Activated T-helper 1 cell treated with anti-CD3 and anti-CD28 coated beads, Interleukin-12 subunit alpha, Interleukin-12 subunit beta, Interleukin-2, Interleukin-4 antibody, amounts not matched to agents 30 ng/mL and 10 ng/mL and 1 ng/mL, durations not matched to agents 14 hours and 24 hours and 36 hours (primary cell): ENCODE measurements at places on chromosomes 2 and 18.

DNA sequence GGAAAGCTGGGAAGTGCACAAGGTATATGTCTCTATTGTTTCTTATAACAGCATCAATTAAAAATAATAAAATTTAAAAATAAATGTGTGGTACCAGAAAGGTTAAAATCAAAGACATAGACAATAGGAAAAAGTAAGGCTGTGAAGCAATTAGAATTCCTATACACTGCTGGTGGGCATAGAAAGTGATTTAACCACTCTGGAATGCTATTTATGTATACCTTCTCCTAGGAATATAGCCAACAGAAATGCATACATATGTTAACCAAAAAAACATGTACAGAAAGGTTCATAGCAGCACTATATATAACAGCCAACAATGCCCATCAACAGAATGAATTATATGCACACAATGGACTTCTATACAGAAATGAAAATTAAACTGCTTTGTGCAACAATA is 43.0 kb downstream of the WDSUB1 start:
- no peak overlapping the region for H3K27ac ChIP-seq
- H3K27me3 ChIP-seq = no peaks in the 10 kb centered on the region
- H3K36me3 ChIP-seq = peaks cover 13% of the 10 kb centered on the region
- H3K4me1 ChIP-seq = no peaks in the 10 kb centered on the region
- no peak for DNase-seq

GRCh38 chr2:171325886-171326585 is 107.8 kb downstream of the METTL8 start:
- no peak for DNase-seq
- peaks cover 48% of the 10 kb centered on the region for H3K4me1 ChIP-seq
- peak overlapping the region; percentile 64 for H3K4me3 ChIP-seq
- no peaks in the 10 kb centered on the region for H3K27me3 ChIP-seq
- H3K27ac ChIP-seq = peak overlapping the region; percentile 91
- peaks cover 30% of the 10 kb centered on the region for H3K36me3 ChIP-seq

- H3K4me1 ChIP-seq = no peaks in the 10 kb centered on the region
- no peaks in the 10 kb centered on the region for H3K36me3 ChIP-seq
- no peak overlapping the region for H3K4me3 ChIP-seq
- no peak for DNase-seq
- H3K27me3 ChIP-seq = peaks cover 2% of the 10 kb centered on the region
- no peak overlapping the region for H3K27ac ChIP-seq
Observed at GRCh38 chr2:20612925-20613916, 37.7 kb downstream of the HS1BP3 start.

- H3K4me3 ChIP-seq = peak overlapping the region; percentile 40
- peaks cover 2% of the 10 kb centered on the region for H3K27me3 ChIP-seq
- peak; percentile 27 for DNase-seq
- peaks cover 11% of the 10 kb centered on the region for H3K36me3 ChIP-seq
- peaks cover 73% of the 10 kb centered on the region for H3K4me1 ChIP-seq
Observed at GRCh38 chr2:27074738-27075565, 3.5 kb upstream of the EMILIN1 start.

DNA sequence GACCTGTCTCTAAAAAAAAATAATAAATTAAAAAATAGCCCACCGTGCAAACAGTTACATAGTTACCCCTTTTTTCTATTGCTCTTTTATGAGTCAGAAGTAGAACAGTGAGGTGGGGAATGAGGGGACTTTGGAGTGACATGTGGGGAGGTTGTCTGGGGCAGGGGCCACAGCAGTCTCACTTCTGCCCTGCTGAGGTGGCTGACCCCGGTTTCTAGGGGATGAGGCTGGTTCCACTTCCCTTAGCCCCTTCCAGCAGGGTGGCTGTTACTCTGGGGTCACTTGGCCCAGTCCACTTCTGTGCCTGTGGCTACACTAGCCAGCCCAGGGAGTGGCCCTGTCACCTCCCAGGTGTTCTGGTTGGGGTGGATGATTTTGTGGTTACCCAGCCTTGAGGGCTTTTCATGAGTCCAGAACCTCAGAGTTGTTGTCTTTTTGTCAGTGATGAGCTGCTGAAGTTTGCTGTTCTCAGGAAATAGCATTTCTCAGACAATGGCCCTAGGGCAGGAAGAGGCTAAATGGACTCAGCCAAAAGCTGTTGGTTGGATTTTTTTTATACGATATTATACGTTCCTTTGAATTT is 28.0 kb upstream of the SCLY start:
- peak overlapping the region; percentile 7 for H3K27ac ChIP-seq
- H3K27me3 ChIP-seq = no peaks in the 10 kb centered on the region
- DNase-seq = no peak
- H3K4me3 ChIP-seq = no peak overlapping the region

GRCh38 chr18:48627216-48627615 is 88.4 kb downstream of the CTIF start:
- no peaks in the 10 kb centered on the region for H3K4me1 ChIP-seq
- no peaks in the 10 kb centered on the region for H3K36me3 ChIP-seq
- DNase-seq = no peak
- no peak overlapping the region for H3K27ac ChIP-seq
- H3K4me3 ChIP-seq = no peak overlapping the region
- H3K27me3 ChIP-seq = peaks cover 3% of the 10 kb centered on the region

DNA sequence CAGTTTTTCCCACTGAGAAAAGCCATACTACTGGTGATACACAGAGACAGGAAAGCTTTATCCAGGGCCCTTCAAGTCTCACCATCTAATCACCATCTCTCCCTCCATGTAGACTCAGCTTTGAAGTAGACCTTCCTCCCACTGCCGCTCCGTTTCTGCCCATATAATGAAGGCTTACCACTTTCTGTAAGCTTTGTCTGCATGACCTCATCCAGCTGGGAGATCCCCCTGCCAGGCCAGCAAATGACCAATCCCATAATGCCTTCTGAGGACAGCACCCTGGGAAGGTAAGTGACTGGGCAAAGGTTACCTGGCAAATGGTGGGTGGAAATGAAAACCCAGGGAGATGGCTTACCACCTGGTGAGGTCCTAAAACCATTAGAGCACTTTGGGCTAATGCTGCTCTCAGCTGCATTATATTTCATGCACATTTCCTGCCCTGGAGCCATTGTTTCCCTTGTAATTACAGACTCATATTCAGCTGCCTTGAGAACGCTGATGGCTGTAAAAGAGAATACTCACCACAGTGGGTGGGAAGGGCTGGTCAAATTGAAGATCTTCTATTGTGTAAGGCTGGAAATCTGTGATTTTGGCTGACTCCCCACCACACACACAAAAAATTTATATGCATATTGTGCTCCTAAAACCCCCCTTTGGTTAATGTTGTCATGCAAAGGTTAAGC is 350.7 kb upstream of the SYT4 start:
- no peaks in the 10 kb centered on the region for H3K4me1 ChIP-seq
- no peak overlapping the region for H3K4me3 ChIP-seq

GRCh38 chr18:3164381-3164780 is 55.4 kb downstream of the MYOM1 start:
- no peaks in the 10 kb centered on the region for H3K36me3 ChIP-seq
- no peak overlapping the region for H3K27ac ChIP-seq
- DNase-seq = no peak
- no peaks in the 10 kb centered on the region for H3K4me1 ChIP-seq
- no peaks in the 10 kb centered on the region for H3K27me3 ChIP-seq

- no peaks in the 10 kb centered on the region for H3K36me3 ChIP-seq
- H3K4me1 ChIP-seq = no peaks in the 10 kb centered on the region
- peaks cover 25% of the 10 kb centered on the region for H3K27me3 ChIP-seq
- no peak overlapping the region for H3K4me3 ChIP-seq
Observed at GRCh38 chr2:209985874-209986273, 16.6 kb upstream of the RPE start.

DNA sequence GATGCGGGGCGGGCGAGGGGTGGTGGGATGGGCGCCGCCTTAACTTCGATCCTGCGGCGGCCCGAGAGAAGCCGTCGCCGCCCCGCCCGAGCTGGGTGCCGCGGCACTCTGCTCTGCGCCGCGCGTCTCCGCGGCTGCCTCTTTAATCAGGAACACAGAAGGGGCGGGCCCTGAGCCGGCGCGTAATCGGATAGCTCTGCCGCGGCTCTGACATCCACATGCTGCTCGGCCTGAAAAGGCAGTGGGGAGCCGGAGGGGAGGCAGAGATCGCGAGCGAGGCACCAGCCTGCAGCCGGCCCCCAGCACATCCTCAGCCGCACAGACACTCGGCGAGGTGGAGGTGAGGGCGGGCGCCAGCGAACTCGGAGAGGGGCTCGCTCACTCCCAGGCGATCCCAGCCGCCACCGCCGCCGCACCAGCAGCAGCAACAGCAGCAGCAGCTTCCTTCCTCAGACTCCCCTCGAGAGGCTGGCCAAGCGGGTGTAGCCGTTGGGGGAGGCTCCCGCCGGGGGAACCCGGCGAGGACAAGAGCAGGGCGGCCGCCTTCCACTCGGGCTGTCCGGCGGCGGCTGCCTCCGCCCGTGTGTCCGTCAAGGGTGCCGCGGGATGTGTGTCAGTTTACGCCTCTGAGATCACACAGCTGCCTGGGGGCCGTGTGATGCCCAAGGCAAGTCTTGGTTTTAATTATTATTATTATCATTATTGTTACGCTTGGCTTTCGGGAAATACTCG is at the start of gene NRP2:
Gene NRP2 (plus strand): TSS at position 263 of the 732 bp plus-strand sequence. CDS start 790 bp downstream, outside the sequence.
- peak within 1 kb of the TSS; percentile 89 for H3K4me3 ChIP-seq
- H3K27ac ChIP-seq = peak within 1 kb of the TSS; percentile 77

DNA sequence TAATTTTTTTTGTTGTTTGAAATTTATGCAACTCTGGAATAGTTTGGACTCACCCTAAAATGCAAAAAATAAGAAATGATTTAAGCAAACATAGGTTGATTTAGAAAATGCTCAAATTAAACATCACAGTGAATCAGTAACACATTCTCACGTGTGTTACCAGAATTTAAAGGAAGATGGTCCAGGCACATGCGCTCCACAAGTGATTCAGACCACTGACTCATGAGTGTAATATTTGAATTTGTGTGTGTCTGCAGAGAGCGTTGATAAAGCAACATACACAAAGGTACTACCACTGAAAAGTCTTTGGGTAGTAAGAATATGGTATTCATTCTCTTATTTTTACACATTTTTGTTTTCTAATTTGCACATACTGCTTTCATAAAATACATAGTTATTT is 7.9 kb downstream of the SS18 start:
- peaks cover 31% of the 10 kb centered on the region for H3K4me1 ChIP-seq
- no peaks in the 10 kb centered on the region for H3K27me3 ChIP-seq
- no peak overlapping the region for H3K4me3 ChIP-seq
- H3K36me3 ChIP-seq = peaks cover 37% of the 10 kb centered on the region

- H3K27me3 ChIP-seq = no peaks in the 10 kb centered on the region
- DNase-seq = no peak
- no peak overlapping the region for H3K4me3 ChIP-seq
- no peak overlapping the region for H3K27ac ChIP-seq
- no peaks in the 10 kb centered on the region for H3K36me3 ChIP-seq
Observed at GRCh38 chr2:165281387-165281786, 42.2 kb downstream of the SCN2A start.

DNA sequence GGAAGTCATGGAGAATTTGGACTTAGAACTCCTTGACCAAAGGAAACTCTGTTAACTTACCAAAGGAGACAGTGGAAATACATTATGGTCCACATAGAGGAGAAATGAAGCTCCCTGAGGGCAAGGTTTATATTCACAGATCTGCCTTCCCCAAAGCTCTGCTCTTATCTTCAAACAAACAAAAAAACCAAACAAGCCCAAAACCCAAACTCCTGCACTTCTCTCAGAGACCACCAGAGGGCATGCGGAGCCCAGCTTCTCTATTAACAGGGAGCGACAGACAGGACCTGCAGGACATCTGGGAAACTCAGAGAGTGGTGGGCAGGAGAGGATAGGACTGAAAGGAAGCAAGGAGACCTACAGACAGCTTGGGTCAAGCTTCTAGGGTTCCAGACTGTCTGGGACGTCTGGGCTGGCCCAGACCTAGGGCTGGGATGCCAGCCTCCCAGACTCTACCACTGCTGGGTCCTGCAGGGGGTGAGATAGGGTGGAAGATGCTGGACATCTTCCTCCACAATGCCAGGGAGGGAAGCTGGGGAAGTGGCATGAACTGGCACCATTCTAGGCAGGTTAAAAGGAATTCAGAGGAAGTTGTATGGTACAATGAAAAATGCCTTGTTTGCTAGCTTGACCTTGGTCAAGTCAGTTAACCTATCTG is 4.0 kb upstream of the WNT10A start:
- DNase-seq = peak; percentile 48
- no peak overlapping the region for H3K27ac ChIP-seq
- peaks cover 16% of the 10 kb centered on the region for H3K4me1 ChIP-seq
- H3K27me3 ChIP-seq = peaks cover 73% of the 10 kb centered on the region
- H3K36me3 ChIP-seq = no peaks in the 10 kb centered on the region
